ENCODE measurements at places on chromosomes 6 and 20.

DNA sequence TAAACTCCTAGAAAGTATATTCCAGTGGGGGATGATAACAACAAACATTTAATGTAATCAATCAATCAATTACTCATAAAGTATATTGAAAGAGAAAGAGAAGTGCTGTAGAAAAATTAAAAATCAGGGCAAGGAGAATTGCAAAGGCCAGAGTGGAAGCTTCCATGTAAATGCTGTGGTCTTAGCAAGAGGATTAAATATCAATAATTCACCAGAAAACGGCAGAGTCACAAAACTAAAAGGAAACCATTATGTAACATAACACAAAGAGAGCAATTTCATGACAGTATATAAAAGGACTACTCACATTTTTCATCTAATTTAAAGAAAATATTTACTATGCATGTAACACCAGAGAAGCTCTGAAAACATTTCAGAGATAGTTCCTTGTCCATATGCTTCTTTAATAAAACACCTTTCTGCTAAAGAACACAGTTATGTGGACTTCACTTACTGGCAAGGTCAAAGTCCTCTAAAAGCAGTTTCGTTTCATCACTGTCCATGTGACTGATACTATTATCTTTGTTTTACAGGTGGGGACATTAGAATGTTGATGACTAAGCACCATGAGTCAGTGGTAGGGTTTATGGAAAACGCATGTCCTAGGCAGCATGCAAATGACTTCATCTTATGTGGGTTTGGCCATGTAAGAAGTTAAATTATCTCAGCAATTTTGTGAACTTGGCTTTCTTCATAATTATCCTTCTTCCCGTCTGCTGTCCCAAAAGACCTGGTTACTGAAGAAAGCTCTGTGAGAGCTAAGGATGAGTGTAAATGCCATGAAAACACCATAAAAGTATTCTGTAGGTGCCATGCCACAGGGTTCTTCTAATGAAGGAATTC is 185.8 kb upstream of the TENT5A start:
- DNase-seq: no peak

DNA sequence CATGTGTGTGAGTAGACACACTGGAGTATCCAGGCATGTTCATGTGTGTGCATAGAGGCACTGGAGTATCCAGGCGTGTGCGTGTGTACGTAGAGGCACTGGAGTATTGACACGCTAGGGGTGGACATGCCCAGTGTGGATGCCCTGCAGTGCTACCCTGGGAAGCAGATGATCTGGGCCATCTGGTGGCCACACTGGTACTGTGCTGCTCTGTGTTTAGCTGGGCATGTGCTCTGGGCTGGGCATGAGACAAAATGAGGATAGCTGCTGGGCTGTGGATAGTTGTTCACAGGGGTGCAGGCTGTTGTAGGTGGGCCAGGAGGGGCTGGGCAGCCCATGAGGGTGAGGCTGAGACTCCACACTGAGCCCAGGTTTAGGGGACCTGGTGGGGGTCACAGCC is 24.0 kb upstream of the NPBWR2 start:
- DNase-seq: no peak

GRCh38 chr6:79841577-79842375 is 105.6 kb downstream of the ELOVL4 start:
- no peak for DNase-seq

DNA sequence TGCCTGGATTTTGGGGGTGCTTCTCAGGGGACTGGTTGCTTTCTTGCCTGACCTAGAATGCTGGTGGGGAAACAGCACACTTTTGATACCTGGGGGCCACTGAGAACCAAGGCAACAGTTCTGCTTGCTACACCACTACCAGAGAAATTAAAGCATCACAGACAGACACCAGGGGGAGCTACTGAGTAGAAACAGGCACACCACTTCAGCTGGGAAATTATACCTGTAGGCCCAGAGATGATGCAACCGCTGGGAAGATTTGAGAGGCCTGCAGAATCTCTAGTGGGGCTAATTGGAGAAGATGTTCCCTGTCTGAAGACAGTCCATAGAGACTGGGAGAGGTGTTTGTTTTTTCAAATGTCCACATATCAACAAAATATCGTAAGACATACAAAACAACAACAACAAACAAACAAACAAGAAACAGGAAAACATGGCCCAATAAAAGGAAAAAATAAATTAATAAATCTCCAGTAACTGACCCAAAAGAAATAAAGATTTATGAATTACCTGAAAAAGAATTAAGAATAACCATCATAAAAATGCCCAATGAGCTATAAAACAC is 129.4 kb upstream of the RIN2 start:
- DNase-seq: peak; percentile 10

DNA sequence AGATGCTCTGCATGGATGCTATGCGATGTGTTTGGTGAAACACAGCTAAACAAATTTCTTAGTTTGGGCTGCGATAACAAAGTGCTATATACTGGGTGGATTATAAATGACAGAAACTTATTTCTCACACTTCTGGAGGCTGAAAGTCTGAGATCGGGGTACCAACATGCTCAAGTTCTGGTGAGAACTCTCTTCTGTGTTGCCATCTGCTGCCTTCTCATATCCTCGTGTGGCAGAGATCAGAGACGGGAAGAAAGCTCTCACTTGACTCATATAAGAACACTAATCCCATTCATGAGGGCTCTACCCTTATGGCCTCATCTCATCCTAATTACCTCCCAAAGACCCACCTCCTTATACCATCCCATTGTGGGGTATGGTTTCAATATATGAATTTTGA is 162.0 kb upstream of the DTNBP1 start:
- DNase-seq: no peak

- DNase-seq: no peak
Measured at GRCh38 chr6:56757588-56757984, 114.9 kb upstream of the DST start.

GRCh38 chr6:132798869-132799538 is 567 bp upstream of the SLC18B1 start:
- DNase-seq: peak; percentile 19

GRCh38 chr6:143941852-143942627 is 66.0 kb downstream of the PLAGL1 start:
- DNase-seq: no peak

DNA sequence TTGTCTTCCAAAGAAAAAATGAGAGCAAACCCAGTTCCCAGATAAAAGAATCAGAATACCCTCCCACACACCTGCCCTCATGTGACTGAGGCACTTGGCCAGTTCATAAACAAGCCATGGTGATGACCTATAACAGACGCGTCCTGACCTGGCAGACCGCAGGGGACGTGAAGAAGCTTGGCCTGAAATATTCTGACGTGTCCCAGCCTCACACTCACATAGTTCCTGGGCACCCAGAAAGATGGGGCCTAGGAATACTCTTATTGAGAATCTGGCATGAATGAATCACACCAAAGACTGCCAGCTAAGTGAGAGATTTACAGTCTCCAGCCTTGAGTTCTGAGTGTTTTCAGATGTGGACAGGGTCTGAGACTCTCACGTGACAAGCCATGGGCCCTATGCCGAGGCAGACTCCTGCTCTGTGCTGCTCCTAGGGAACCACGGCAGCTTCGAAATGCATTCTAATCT is 17.2 kb upstream of the MAP3K4 start:
- no peak for DNase-seq

DNA sequence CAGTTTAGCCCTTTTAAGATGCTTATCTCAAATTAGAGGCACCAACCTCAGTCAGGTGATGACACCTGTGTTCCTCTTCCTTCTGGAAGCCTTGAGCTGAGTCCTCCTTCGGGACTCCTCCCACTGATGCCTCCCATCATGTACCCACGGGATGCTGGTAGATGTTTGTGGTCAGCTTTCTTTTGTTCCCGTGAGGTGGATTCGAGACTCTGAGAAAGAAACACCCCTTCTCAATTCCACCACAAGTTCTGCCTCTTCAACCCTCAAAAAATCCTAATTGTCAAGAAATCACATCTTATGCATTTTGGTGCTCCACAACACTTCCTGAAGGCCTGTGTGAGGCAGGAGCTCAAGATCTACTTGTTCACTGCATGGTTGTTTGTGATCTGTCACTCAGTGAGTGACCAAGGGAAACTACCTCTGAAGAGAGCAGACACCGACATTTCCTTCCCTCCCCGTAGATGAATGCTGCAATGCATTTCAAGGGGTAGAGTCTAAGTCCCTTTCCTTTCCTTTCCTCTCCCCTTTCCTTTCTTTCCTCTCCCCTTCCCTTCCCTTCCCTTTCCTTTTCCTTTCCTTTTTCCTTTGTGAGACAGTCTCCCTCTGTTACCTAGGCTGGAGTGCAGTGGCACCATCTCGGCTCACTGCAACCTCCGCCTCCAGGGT is 50.5 kb downstream of the PCNA start:
- no peak for DNase-seq

- no peak for DNase-seq
Measured at GRCh38 chr6:109015176-109015575, 79.5 kb downstream of the SESN1 start.

GRCh38 chr6:135360222-135360621 is 137.3 kb downstream of the AHI1 start:
- no peak for DNase-seq

- no peak for DNase-seq
Measured at GRCh38 chr6:1053586-1053985, 258.3 kb upstream of the FOXQ1 start.

- no peak for DNase-seq
Measured at GRCh38 chr6:27283279-27283678, 28.8 kb downstream of the POM121L2 start.

DNA sequence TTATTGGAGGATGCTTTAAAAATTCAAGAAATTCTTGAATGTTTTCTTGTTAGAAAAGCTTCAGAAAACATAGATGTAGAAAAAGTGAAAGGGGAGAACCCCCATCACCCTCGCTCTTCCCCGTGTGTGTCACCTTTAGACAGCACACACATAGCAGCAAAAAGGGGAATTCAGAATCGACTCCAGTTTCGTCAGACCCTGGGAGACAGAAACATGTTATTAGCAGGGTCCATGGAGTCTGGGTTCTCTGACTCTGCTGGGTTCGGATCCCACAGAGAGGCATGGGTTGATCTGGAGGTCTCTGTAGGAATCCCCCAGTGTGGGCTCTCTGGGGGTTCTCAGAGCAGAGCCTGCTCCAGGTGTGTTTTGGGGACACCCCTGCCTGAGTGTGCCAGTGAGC is 43.7 kb downstream of the ARHGAP40 start:
- no peak for DNase-seq

DNA sequence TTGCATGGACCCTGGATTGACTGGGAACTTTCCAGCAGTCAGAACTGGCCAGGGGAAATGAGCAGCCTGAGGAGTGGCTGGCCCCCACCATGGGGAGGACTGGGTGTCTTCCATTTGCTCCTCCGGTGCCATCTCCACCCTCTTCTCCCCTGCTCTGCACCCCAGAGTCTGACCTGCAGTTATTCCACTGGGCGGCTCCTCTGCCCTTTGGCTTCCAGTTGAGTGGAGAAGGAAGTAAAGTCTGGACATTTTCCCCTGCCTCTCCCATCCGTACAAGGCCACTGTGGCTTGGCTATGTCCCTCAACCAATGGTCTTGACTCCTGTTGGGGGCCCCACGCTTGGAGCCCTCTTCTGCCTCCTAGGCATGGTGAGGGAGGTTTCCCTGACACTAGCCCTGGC is 47.9 kb upstream of the NEDD9 start:
- DNase-seq: no peak

GRCh38 chr20:43631598-43631997 is 35.3 kb upstream of the MYBL2 start:
- no peak for DNase-seq

- no peak for DNase-seq
Measured at GRCh38 chr20:46028110-46028509, 905 bp upstream of the SLC12A5 start.

DNA sequence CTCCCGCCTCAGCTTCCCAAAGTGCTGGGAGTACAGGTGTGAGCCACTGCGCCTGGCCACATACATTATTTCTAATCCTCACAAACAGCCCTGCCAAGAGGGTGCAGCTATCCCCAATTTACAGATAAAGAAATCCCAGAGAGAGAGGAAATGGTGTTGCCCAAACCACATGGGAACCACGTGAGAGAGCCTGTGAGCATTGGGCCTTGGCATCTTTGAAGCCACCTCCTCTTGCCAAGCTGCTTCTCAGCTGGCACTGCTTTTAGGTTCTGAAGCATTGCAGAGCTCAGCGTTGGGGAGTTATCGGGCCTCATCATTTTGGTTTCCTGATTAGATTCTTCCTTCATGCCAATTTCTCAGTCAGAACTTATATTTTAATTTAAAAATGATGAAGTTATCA is 80.3 kb downstream of the CTNNBL1 start:
- DNase-seq: no peak

- no peak for DNase-seq
Measured at GRCh38 chr6:28747631-28748157, 176.1 kb downstream of the TRIM27 start.

GRCh38 chr6:31152781-31153180 is 4.8 kb downstream of the CCHCR1 start:
- DNase-seq: no peak

DNA sequence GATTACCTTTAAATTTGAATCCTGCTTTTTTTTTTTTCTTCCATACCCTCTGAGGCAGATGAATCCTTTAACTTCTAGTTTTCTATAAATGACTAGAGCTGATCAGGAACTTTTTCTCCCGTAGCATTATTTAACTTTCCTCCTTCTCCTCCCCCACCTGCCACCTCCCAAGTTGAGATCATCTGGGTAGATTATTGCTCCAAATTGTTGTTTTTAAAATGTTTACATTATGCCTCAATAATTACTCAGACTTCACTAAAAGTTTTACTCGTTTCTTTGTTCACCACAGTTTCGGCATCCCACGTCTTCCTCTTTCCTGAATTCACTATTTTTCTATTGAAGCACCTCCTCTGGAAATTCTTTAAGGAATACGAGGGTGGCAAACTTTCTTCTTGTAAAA is 16.6 kb upstream of the SCUBE3 start:
- no peak for DNase-seq

GRCh38 chr6:117494694-117495318 is 12.3 kb downstream of the DCBLD1 start:
- DNase-seq: no peak

DNA sequence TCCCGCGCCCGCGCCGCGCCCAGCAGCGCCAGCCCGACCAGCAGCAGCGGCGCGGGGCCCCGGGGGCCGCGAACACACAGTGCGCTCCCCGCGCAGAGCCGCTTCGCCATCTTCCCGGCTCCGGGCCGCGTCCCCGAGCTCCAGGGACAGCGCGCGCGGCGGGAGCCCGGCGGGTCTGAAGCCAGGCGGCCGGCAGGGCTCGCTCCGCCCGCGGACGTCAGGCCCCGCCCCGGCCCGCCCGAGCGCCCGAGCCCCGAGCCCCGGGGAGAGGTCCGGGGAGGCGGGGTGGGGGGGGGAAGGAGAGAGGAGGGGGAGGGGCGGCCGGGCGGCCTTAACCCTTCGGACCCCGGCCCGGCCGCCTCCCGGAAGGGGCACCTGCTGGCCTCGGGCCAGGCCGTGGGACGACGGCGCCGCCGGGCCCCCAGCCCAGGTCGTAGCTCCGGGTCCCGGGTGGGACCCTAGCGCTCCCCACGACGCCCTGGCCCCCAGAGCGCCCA is at the start of gene LAMA5:
LAMA5 (minus strand) TSS at position 177 of the 497 bp plus-strand sequence; CDS start at position 110, 67 bp downstream.
- DNase-seq: no peak
